CD4-positive, alpha-beta T cell treated with Interleukin-2 at 100 ng/mL for 4 hours (primary cell): ENCODE measurements at places on chromosomes 5 and 9.

DNA sequence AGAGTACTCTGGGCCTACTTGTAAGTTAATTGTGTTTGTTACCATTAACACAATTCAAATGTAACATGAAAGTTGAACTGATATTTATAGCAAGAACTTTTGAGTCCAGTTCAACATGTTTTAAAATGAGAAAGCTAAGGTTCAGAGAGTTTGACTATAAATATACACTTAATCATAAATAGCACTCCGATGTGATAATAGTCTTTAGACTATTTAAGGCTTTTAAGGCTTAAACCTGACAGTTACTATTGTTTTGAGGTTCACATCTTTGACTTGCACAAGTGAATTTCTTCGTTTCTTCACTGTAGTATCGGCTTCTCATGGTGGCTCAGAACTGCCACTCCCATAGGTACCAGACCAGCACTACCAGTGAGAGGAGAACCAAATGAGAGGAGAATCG is 42.4 kb downstream of the ZNF608 start:
- no peak for DNase-seq

- DNase-seq, result no peak
These were observed 86.7 kb downstream of the INSYN2B start for GRCh38 chr5:169893571-169893970.

DNA sequence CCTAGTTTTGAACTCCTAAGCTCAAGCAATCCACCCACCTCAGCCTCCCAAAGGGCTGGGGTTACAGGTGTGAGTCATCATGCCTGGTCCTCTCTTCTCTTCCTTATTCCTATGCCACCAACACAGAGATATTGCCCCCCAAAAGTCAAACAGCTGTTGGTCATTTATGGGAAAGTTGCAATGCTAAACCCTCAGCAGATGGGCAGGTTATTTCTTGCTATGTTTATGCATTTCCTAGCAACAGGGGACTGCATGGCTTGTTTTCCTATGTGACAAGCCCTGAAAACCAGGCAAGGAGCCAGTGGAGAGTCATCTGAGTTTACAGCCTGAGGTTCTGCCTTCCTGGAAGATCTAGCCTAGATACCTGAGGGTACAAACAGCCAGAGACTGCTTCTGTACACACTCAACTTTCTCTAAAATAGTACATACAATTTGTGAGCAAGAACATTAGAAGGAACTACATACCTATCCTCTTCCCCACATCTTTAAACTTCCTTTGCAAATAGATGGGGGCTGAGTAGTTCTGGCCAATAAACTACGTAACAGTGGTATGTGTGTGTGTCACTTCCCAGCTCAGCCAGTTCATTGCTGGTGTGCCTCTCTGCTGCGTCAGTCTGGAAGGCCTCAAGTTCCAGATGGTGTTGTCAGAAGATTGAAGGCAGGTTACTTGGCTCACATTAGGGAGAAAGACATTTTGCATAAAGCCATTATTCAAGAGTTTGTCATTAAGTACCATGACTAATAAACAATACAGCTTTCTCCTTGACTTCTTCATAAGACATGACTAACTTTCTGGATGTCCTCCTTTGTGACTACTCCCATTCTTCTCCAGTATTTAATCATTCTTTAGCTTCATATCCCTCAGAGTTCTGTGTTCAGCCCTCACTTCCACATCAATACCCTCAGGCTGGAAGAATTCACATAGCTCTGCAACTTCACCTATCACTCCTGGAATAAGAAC is 65.3 kb downstream of the CSNK1A1 start:
- DNase-seq, result no peak

DNA sequence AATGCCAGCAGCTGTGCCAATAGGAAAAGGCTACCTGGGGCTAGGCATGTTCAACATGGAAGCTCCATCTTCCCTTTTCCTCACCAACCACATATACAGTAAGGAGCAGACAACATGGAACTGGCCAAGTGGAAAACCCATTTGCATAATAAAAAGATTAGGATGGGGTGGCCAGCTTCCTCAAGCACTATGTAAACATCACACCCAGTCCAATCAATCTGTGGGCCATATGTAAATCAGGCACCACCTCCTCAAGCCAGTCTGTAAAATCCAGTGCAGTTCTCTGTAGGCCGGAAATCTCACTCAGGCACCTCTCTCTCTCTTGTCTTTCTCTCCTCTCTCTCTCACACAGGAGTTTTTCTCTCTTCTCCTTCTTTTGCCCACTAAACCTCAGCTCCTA is 360.2 kb upstream of the GRIA1 start:
- DNase-seq, result no peak

- DNase-seq, result no peak
These were observed 339.8 kb downstream of the EFNA5 start for GRCh38 chr5:107330903-107331302.

DNA sequence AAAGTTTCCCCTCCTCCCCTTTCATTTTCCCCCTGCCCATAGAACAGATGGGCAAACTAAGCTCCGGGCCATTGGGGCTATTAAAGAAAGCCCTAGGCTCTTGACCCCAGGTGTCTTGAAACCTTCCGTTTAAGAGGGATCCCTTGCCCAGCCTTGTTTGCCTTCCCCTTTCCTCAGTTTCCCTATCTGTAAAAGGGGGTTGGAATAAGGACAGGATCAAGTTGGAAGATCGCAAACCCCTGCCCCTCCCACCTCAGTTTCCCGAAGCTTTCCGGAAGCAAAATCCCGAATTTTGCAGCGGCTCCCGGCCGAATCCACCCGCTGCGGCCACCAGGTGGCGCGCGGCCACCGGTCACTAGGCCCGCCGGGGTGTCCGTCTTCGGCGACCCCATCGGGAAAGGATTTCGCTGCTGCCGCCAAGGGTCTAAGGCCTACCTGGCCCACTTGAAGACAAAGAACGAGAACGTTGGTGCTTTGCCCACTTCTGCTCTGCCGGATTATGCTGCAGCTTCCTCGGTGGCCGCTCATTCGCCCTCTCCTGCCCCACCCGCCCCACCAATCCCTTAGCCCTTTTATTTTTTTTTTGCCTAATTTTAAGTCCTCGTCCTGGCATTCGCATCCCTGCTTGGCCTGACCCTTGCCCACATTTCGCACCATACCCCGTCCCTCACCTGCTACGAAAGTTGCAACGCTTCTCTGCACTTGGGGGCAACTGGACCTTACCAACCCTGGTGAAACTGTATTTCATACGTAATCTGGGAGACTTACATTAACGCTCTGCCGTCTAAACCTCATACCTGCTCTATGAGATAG is 962 bp upstream of the NR6A1 start:
- peak; percentile 20 for DNase-seq

DNA sequence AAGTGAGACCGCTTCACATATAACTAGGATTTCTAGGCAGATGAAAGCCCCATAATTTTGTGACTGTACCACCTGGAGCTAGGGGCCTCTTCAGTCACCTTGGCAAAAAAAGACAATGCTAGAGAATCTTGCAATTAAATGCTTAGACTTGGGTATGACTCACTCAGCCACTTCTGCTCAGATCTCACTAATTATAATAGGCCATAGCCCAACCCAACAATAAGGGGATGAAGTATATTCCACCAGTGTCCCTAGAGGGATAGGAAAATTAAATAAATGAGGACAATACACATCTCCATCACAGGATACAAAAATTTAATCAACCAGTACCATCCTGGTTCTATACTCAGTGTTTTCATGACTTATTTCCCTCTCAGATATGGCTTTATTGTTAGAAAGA is 1079.9 kb upstream of the C9orf72 start:
- no peak for DNase-seq

- no peak for DNase-seq
These were observed 107.2 kb downstream of the ZFAND5 start for GRCh38 chr9:72257814-72258213.

DNA sequence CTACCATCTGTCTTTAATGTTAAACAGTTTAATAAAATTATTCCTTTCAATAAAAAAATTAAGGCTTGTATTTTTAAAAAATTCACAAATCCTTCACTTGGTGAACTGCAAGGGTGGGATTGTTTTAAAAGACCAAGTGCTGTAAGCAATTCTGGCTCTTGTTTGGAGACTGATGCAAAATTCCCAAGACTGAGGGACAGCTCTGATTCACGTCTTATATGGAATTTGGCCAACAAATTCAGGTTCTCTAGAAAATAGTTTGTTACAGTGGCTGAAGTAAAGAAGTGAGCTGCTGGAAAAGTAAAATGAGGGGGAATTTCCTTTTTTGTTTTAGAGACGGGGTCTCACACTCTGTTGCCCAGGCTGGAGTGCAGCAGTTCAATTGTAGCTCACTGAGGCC is 58.3 kb downstream of the PRELID2 start:
- no peak for DNase-seq

DNA sequence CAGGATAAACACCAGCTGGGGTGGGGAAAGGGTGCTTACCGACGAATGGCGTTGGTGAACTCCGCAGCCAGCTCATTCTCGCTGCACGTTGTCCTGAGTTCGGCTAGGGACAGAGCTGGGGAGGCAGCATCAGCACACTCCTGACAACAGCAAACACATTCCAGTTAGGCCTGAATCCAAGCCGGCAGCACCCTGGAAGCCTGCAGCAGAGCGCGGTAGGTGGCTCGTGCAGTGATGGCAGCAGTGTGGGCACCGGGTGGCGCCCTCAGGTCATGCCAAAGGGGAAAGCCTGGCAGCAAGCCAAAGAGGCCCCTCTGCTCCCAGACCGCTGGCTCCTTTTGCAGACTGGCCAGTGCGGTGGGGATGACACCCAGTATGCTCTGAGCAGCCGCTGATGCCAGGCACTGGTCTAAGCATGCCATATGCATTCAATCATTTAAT is 66.9 kb downstream of the DCP2 start:
- DNase-seq, result no peak

DNA sequence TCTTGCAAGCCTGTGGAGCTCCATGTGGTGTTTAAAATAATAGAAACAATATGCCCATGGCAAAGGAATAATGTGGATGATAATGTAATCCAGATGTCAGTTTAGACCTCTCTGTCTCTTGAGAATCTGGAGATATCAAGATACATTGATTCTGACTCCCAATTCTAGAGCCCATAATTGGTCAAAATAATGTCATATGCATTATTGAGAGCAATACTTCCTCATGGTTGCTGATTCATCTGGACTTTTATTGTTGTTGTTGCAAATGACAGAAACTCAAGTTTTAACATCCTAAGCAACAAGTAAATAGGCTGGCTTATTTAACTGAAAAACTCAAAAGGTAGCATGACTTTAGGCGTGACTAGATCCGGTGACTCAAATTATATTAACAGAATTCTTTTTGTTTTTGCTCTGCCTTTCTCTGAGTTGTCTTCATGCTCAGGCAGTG is 152.1 kb downstream of the PCSK1 start:
- DNase-seq, result no peak

GRCh38 chr9:108270561-108270960 is 585.2 kb downstream of the ACTL7B start:
- no peak for DNase-seq

DNA sequence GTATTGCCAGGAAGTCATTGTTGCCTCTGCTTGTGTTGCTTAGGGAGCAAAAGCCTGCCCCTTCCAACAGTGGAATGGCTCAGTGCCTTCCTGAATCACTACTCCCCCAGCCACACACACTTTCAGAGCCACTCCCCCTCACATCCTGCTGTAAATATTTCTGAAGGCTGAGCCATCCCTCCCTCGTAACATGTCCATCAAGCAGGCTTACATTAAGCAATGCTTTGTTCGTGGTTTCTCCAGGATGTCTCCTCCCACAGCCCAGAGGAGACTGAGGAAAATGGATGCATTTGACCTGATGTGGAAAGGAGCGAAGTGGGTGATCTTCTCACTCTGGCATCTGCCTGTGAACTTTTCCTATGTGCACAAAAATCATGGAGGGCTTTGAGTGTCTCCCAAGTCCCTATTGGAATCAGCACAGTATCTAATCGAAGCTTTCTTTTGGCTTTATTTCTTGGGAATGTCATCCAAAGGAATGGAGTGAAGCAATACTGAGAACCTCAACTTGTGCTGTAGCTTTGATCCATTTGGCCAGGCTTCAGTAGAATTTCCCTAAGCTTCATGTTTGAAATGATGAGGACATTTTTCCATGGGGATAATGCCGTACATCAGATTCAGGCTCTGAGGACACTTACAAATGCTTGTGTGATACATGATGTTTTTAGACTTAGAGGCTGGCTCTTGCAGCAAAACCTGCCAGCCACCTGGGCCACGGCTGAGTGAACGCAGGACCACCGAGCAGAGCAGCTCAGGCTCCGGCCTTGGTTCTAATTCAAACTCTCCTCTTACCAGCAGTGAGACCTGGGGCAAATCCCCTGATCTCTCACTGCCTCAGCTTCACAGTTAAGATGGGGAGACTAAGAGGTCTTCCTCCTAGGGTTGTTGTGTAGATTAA is 389.1 kb downstream of the ENC1 start:
- no peak for DNase-seq

DNA sequence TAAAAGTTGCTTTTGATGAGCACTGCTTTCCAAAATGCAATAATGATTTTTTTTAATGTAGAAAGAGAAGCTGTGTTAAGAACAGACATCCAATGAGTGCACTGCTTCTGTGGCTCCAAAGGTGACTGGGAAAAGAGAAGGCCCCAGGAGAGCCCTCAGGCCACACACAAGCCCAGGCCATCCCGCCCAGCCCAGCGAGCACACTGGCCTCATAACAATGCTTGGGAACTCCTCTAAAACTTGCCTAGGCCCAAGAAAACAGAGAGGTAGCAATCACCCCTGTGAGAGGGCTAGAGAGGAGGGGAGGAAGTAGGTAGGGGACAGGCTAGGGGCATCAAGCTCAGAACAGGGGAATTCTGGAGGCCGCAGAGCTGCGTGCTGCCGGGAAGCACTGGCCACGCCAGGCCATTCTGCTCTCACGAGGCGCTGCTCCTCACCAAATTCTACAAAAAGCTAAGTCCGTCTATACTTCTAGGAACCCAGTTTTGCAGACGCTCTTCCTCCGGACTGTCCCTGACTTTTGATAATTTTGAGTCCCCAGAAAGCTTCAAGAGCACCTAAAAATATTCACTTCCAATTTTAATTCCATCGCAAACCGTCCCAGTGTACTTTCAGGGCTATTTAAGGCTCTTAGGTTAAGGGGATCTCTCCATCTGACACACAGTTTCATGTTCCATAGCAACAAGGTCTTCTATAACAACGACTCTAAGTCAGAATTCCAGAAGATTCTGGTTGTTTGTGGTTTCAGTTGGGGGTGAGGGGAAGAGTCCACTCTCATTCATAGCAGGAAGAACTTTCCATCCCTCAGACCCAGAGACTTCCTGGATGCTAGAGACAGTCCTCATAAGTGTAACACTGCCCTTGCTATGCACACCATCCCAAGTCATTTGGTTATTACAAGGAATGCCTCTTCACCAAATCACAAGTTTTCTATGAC is 51.0 kb downstream of the HABP4 start:
- no peak for DNase-seq

DNA sequence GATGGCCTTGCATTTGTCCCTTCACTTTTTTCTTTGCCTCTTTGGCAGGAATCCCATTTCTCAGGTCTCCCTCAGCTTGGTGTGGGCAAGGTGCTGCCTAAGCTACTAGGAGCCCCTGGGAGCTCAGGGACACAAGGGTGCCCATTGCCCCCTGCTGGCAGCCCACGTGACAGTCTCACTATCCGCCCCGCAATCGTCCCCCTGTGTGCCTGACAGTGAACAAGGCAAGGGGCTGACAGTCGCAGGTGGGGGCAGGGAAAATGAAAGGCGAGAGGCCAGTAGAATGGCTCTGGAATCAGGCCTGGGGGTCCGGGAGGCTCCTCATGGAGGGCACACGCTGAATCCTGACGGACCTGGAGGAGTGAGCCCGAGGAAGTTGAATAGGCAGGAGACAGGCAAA is 2.0 kb upstream of the PCDH12 start:
- DNase-seq, result no peak

- no peak for DNase-seq
These were observed 435.5 kb downstream of the CAAP1 start for GRCh38 chr9:26457151-26457550.
